Brain (organoid and tissue), 16 donors: ENCODE measurements at places on chromosomes 4 and X.

GRCh38 chrX:154369449-154370299 is 4.8 kb downstream of the FLNA start:
- peak; percentile 62 for DNase-seq

- no peak for DNase-seq
Observed at GRCh38 chr4:130238121-130238520, 1142.2 kb downstream of the C4orf33 start.

DNA sequence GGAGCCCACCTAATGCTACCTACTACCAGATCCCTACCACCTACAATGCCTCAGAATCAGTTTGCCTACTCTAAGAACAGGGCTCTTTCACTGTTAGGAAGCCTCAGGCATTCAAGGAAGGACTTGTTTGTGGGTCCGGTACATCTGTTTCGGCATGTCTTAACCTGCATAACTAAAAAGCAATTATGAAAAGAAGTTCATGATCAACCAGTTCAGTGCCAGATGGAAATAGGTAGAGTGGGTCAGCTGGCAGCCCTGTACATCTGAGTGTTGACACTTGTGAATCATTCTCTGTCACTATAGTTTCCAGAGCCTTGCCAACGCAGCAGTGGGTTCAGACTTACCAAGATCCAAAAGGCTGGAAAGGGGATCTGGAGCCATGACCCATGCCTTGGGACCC is 3.3 kb downstream of the TMEM185A start:
- DNase-seq = no peak

DNA sequence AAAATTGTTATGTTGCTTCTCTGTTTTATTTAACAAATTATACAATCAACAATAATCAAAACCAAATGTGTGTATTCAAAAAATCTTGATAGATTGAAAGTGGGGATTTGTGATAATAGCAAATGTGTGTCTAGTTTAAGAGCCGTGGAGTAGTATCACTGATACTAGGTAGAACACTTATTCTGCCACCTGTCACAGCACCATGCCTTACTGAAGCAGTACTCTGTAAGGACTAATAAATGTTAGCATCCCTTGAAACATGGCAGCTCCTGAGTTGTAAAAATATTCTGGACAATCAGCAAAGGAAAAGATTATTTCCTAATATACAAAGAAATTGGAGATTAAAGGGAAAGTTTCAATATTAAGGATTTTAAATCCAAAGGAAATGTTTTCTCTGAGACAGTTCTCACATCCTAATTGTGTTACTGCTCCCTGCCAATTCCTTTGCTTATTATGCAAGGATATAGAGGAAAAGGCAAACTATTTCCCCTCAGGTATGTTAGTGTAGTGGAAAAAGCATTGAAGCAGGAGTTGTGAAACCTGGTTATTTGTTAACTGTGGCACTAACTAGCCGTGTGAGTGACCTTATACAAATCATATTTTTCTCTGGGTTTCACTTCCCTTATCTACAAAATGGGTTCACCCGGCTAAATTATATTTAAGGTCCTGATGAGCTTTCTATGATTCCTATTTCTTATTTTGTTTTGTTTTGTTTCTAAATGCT is 303.1 kb downstream of the ARHGAP24 start:
- DNase-seq = no peak

DNA sequence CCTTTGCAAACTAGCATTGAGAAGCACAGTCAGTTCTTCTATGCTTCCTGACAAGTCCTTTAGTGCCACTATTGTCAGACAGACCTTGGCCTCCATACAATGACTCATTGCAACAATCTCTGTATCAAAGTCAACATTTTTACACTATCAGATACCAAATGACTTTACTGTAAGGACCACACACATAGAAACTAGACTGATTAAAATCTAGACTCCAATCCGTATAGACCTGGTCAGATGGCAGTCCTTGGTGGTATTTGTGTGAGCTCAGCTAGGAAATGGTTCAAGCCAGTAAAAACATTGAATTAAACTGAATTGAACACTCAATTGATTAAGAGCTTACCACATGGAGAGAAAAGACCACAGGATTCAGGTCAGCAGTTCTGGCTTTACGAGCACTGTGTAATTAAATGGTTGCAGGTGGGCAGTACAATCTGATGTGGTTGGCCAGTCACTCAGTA is 549.8 kb upstream of the LCORL start:
- no peak for DNase-seq

DNA sequence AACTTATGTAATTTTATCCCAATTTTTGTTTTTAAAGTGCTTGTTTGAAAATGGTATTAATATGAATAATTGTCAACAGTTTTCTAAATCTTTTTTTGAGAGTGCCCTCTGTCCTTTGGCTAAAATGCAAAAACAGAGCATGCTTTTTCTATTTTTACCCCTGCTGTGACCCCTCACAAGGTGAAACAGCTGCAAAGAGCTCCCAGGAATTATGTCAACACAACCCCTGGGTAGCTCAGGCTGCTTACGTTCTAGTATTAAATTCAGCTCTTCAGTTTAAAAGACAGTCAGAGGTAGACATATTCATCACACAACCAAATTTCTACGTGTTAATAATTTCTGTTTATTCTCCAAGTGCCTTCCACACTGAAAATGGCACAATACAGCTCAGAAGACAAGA is 367.5 kb downstream of the PRDM5 start:
- DNase-seq = no peak

- DNase-seq = no peak
Observed at GRCh38 chr4:98518559-98519267, 139.7 kb downstream of the TSPAN5 start.

DNA sequence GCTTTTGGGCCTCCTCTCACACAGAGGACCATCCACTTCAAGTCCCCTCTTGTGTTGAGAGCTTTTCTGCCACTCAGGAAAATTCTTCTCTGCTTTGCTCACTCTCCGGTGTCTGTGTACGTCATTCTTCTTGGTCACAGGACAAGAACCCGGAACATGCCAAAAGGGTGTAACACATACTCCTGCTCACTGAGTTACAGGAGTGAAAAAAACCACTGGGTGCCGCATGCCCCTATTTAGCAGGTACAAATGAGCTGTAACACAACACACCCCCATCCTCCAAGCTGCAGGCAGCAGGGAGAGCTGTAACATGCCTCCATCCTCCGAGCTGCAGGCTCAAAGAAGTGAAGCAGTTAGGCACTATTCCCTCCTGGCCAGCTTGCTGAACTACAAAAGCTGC is 13.0 kb upstream of the CXCL2 start:
- DNase-seq = no peak

GRCh38 chr4:15482842-15483241 is 13.2 kb downstream of the CC2D2A start:
- DNase-seq = no peak

DNA sequence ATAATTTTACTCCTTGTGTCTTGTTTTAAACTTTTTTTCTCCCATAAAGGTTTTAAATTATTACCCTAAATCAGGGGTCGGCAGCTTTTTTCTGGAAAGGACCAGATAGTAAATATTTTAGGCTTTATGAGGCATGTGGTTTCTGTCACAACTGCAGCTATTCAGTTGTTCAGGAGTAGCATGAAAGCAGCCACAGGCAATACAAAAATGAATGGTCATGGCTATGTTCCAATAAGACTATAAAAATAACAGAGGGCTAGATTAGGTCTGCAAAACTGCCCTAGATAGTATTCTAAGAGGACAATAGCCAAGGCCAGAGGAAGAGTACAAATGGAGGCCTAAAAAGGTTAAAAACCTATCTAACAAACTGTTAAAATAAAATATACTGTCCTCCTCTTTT is 24.6 kb downstream of the HERC5 start:
- DNase-seq = no peak

GRCh38 chr4:36551697-36552214 is 270.3 kb downstream of the DTHD1 start:
- no peak for DNase-seq

DNA sequence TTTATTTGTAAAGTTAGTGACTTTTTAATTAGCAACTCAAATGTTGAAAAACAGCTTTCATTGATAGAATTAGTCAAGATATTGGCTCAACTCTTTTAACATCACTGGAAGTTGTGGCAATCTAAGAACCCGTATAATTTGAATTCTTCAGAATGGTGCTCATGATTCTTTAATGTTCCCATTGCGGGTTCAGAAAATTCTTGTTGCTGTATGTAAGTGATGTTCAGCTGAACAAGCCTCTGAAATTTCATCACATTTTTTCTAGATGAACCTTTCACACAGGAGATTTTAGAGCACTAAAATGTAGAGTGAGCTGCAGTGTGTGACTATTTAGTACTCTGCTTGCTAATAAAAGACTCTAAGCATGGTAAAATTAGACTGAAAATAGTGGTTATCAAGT is 1317.7 kb downstream of the FSTL5 start:
- no peak for DNase-seq

- DNase-seq = no peak
Observed at GRCh38 chr4:65623506-65623905, 46.8 kb downstream of the EPHA5 start.

GRCh38 chrX:27186671-27187070 is 276.5 kb downstream of the PPP4R3C start:
- peak; percentile 21 for DNase-seq

DNA sequence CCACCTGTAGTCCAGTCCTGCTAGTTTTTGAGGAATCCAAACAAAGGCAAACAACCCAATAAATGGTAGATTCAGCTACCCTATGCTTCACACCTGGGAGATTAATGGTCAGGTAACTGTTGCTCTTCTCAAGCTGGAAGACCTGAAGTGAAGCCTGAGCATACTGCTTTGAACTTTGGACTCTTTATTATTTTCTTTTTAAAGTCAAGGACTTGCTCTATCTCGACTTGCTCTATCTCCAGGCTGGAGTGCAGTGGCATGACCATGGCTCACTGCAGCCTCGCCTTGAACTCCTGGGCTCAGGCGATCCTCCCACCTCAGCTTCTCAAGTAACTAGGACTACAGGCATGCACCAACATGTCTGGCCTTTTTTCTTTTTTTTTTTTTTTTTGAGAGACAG is 14.7 kb upstream of the KLHL13 start:
- no peak for DNase-seq

GRCh38 chr4:156957556-156957955 is 14.0 kb downstream of the PDGFC start:
- DNase-seq = no peak

- no peak for DNase-seq
Observed at GRCh38 chr4:20612313-20612712, 87.9 kb upstream of the PACRGL start.

DNA sequence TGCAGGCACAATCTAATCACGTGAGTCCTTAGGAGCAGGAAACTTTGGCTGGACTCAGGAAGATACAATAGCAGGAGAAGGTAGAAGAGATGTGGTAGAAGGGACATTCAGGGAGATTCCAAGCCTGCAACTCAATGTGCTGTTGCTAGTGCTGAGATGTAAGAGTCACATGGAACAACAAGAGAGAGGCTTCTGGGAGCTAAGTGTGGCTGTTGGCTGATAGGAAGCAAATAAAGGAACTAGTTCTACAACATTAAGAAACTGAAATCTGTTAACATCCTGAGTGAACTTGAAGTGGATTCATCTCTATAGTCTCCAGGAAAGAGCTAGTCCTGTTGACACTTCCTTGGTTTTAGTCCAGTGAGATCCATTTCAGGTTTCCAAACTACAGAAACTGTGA is 1207.4 kb downstream of the ADGRL3 start:
- no peak for DNase-seq

- no peak for DNase-seq
Observed at GRCh38 chr4:78308517-78308916, 243.1 kb upstream of the ANXA3 start.

DNA sequence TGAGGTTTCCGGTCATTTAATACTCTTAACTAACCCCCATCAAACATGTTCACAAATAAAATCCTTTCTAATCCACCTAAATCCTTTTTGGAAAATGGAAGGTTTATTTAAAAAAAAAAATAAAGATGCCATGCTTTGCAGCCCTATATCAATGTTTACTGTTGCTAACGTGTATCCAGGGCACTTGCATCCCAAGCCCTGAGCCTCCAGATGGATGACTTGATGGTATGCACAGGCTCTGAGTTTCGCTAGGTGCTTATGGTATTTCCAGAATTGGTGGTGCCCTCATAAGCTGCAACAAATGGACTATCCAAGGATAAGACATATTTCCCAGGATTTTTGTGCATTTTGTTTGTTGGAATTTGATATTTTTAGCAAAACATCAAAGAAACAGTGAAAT is 257.7 kb downstream of the PRDM5 start:
- peak; percentile 4 for DNase-seq

DNA sequence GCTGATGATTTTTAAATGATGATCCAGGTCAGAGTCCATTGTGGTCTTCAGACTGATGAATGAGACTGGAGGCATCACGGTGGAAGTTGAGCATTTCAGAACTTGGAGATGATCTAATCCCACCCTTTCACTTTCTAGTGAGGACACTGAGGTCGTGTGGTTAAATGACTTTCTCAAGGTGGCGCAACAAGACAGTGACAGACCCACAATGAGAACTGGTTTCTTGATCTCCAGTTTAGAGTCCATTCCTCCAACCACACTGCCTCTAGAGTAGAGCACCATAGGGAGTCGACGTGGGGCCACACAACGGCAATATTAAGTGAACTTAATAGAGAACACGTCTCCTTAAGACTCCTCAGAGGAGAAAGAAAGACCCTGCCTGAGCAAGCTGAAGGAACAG is 381.0 kb downstream of the UNC5C start:
- DNase-seq = no peak

DNA sequence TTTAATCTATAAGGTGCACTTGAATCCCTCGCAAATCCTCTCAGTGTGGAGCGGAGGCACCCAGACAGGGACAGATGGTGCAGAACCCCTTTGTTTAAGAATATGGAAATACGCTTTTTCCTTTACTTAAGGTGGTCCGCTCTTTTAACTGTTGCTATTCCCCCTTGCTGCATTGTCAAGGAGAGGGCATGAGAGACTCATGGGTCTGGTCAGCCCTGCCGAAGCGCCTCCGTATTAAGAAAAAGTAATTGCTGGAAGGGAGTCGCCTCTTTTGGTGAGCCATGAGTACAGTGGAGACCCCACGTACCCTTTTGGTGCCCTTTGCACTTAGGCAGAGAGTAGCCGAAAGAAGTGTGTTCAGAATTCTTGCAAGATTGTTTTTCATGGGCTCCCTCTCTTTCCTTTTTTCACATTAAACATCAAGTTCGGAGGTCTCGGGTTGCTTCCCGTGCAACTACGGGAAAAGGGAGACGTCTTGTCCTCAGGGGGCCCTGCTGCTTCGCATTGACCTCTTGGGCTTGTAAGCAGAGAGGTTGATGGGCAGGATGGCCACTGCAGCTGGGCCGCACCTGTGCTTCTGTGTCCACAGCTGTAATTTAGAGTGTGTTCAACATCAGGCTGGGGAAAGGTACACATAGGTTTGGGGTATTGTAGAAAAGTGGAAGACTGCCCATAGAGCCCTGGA is 109.6 kb downstream of the SPRY1 start:
- DNase-seq = no peak

DNA sequence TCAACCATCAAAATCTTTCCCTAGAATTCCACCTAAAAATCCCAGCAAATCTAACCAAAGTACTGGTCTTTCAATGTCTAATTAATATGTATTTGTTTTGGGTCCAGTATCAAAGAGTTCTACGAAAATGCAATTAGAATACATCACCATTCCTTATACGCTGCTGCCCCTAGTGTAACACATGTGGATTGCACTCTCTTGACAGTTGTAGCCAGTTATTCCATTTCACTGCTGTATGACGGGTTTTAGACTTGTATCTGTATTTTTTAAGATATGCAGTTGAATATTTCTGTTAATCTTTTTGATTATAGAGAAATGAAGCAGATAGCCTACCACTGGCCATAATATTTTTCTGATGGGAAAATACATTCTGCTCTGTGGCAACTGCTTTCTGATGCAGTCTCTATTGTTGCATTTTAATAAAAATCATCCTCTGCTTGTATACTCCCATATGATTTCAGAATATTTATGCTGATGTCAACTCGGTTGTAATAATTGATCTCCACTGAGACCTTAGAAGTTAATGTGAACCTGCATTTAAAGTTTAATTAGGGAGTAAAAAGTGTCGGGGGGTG is 17.1 kb upstream of the PAGE2B start:
- DNase-seq = peak; percentile 53
